ENCODE measurements at places on chromosomes 13 and 19.
A peak's percentile ranks its signal among the peaks of the same experiment; 100 is the strongest.

DNA sequence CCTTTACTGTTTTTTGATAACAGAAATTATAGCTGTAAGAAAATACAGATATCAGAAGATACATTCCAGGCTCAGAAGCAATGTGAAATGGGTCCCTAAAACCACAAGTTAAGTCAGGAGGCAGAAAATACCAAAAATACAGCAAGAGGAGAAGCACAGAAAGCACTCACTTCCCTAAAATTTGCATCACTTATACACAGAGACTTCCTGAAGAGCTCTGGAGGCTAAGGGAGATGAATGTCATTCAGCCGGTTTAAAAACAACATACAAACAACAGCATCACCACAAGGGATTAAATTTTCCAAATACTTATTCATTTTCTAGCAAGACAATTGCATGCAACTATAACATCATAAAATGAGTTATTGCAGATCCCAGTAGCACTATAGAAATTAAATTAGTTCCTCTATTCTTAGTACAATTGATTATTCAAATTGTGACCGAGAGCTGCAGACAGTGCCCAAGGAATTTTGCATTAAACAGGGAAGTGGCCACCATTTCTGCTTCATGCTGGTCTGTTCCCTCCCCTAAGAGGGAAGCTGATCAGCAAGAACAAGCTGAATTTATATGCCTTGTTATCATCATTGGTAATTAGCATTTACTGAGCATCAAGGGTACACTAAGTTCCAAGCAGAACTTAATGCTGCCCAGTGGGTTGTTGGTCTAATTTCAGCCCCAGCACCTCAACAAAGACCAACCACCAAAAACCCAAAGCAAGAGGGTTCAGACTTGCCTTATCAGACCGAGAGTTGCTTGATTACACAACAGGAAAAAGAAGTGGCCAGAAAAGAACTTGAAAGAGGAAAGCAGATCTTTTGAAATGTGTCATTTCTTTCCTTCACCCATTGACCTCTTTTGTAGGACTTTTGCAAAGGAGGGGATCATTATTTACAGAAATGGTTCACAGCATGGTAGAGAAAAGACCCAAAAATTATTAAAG lies 140.7 kb downstream of the KCTD12 start:
- DNase-seq: no peak

DNA sequence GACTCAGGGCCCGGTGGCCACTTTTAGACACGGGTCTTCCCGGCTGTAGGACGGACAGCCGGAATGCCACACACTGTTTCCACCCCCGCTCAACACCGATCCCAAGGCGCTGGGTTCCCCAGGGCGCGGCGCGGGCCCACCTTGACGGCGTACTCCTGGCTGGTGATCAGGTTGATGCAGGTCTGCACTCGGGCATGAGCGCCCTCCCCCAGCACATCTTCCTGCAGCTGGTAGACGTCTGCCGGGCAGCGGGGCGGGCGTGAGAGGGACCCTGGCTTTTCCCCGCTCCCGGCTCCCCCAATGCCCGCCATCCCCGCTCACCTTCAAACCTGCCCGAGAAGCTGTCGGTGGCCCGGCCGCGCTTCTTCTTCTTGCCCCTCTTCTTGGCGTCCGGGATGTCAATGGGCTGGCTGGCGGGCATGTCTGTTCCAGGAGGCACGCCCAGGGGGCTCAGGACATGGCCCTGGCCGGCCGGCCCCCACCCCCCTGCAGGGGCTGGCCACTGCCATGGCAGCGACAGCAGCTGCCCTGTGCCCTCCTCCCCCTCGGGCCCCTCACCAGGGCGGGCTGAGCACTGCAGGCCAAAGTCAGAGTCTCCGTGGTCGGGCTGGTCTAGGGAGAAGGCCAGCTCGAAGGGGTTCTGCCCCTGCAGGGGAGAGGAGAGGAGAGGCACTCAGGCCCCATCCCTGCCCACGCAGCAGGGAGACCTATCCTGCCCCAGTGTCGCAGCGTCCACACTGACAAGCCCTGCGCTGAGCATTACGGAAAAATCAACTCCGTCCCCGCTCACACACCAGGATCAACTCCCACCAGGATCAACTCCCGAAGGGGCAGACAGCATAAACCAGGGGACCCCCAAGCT lies 4.8 kb downstream of the MKNK2 start:
- no peak for DNase-seq

DNA sequence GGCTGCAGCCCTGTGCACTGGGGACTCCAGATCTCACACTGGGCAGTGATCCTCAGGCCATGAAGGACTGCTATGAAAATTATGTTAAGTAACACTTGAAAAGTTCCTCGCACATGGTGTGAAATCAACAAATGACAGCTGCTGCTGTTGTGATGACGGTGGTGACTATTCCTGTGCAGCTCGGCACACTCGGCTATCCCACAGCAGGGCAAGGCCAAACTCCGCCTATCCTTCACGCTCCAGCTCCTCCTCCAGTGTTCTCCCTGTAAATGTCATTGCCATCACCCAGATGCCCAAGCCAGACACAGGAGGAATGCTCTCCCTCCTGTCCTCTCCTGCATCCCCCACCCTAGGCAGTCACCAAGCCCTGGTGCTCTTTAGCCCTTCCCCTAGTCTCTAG lies 31.3 kb downstream of the GRIK5 start:
- DNase-seq: no peak

DNA sequence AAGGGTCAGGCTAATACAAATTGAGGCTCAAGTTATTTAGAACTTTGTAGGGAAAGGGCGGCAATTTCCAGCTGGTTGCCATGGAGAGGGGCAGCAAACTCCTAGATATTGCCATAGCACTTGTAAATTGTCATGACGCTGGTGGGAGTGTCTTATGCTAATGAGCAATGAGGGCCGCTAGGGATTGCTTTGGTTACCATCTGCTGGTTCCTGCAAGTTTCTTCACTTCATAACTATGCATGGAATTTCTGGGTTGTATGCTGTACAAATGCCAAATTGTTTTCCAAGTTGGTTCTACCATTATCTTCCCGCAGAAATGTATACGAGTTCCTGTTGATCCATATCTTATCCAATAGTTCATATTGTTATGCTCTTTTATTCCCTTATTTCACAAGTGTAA lies 1339.4 kb downstream of the EFNB2 start:
- DNase-seq: no peak

- peak; percentile 96 for DNase-seq
These were observed at the start of gene ZNF331 for GRCh38 chr19:53537521-53538377. ZNF331 (plus strand) TSS chr19:53538145; CDS start chr19:53569377, 31,232 bp downstream.

GRCh38 chr19:28940751-28941500 lies 272.0 kb downstream of the UQCRFS1 start:
- DNase-seq: no peak

GRCh38 chr13:67139551-67139950 lies 90.6 kb downstream of the PCDH9 start:
- DNase-seq: no peak
